ENCODE measurements at places on chromosomes 16 and 17.

GRCh38 chr16:87410530-87410929 lies 18.4 kb downstream of the MAP1LC3B start:
- no peak for DNase-seq

DNA sequence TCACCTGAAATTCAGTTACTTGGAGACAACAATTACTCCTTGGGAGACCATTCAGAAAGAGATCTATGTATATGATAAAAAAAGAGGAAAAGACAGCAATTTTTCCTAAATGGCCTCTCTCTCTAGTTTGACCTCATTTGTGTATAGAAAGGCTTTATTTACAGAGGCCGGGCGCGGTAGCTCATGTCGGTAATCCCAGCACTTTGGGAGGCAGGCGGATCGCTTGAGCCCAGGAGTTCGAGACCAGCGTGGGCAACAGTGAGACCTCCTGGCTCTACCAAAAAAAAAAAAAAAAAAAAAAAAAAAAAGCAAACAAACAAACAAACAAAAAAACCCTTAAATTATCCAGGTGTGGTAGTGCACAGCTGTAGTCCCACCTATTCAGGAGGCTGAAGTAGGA lies 20.7 kb downstream of the GRB2 start:
- DNase-seq, result no peak

DNA sequence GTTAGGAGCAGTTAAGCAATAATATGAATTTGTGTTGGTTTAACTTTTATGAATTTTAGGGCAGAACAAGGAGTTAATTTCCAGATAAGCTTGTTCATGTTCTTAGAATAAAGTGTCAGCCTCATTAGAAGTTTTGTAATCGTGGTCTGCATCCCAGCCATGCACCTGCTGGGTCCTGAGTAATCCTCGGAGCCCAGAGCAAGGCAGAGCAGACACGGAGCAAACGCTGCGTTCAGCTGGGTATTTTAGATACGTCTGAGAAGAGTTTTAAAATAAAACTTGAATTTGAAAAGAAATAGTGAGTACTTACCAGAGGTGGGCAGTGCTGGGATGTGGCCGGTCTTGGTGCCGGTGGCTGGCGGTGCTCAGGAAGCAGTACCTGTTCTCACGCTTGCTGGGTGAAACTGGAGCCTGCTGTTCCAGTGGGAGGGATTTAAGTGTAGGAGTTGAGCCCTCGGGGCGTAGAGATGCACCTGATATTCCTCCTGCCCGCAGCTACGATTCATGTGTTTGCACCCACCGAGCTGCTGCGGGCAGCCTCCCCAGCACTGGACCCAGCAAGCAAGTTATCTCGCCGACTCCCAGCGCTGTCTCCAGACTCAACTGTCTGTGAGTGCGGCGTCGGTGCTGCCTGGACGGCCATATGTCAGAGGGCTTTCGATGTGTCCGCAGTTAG lies at the start of gene ZNF750:
ZNF750 (minus strand) TSS at position 406 of the 676 bp plus-strand sequence. CDS start 7,568 bp downstream, outside the sequence.
- DNase-seq, result peak; percentile 81

- no peak for DNase-seq
These were observed 10.0 kb downstream of the FAM117A start for GRCh38 chr17:49753959-49754391.

DNA sequence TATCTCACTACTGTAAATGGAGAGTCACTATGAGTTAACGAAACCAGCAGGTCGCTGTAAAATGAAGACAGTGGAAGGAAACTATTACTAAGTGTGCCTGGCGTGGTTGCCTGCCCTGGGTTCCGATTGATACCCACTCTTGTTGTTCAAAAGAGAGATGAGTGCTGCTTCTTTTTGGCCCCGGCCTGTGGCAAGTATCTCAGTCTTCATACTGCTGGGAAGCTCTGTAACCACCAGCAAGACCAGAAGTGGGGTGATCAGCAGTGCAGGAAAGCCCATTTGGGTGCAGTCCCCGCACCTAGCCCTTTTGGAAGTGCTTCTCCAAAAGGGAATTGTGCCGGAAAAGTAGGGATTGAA lies 104.5 kb downstream of the SNX29 start:
- no peak for DNase-seq

DNA sequence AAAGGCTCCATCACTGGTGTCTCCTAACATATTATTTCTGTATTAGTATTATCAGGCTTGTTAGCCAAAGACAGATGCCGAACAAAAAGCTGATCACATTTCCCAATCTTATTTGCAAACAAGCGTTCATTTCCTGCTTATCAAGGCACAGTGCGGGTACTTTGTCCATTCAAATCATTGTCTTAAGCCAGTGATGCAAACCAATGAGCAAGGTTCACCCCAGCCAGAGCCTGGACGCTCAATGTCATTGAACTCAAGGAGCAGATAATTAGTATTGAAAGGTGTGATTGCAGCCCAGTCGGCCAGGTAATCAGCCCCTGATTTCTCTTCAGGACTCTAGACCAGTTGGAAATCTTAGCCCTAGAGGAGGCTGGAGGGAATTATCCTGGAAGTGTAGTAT lies 20.4 kb upstream of the SOX9 start:
- DNase-seq, result no peak

DNA sequence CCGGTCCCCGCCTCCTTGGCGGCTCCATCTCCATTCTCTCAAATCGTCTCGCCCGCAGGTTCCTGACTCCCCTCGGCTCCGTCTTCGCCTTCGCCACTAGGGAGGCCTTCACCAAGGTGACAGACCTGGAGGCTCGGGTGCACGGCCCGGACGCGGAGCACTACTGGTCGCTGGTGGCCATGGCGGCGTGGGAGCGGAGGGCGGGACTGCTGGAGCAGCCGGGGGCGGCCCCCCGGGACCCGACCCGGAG lies 862 bp downstream of the GLTPD2 start:
- no peak for DNase-seq

GRCh38 chr17:76826330-76827068 lies 41.7 kb upstream of the MGAT5B start:
- DNase-seq, result no peak

All from NCI-H187 treated with DMSO at 0.1 percent for 48 hours (cell line).